Tibial artery (tissue), 4 donors: ENCODE measurements at places on chromosomes 1 and 21.
A peak's percentile ranks its signal among the peaks of the same experiment; 100 is the strongest.

- DNase-seq = no peak
Measured at GRCh38 chr1:85322655-85323054, 46.2 kb upstream of the BCL10 start.

DNA sequence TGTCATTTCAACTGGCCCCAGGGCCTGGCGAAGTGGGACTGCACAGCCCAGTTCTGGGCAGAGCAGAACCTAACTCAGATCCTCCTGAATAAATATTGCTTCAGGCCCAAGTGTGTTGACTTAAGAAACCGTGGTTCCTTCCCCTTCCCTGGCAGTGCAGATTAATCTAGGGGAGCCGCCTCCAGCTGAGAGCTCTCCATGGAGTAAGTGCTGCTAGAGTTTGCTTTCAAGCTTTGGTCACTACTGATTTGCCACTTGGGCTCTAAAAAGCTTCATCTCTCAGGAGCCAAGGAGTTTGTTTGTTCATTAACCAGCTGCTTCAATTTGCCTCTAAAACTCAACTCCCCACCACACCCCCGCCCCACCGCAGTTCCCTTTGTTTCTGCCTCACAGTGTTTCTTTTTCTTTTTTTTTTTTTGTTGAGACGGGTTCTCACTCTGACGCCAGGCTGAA is 112.1 kb downstream of the DTL start:
- no peak for DNase-seq

- DNase-seq = no peak
Measured at GRCh38 chr21:34609244-34609932, 5.5 kb downstream of the RCAN1 start.

- DNase-seq = no peak
Measured at GRCh38 chr1:26162220-26162709, 3.4 kb downstream of the FAM110D start.

GRCh38 chr1:89781494-89782126 is 39.2 kb upstream of the LRRC8D start:
- DNase-seq = no peak

DNA sequence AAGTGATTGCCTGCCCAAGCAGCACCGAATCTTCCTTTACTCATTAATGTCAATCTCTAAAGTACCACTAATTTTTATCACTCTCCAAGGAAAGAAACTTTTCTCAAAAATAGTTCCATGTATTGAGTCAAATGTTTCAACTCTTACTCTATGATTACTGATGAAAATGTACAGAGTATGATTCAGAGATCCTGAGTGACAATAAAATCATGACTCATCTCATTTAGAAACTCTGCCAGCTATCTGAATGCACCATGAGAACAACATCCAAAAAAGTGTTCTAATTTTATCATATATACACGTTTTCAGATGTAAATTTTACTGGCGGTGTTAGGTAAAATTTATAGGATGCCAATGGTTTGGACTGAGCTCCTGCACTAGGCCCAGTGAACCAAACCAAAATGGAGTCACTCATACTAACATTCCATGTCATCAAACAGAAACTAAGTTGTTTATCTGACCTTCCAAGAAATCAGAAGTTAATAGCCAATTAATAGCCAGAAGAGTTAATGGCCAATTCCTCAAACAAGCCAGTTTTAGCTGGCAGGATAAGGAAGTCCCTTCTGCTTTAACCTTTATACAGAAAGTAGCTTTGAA is 22.6 kb downstream of the PLPPR5 start:
- DNase-seq = no peak

- no peak for DNase-seq
Measured at GRCh38 chr1:208247696-208248095, 3.5 kb upstream of the PLXNA2 start.

DNA sequence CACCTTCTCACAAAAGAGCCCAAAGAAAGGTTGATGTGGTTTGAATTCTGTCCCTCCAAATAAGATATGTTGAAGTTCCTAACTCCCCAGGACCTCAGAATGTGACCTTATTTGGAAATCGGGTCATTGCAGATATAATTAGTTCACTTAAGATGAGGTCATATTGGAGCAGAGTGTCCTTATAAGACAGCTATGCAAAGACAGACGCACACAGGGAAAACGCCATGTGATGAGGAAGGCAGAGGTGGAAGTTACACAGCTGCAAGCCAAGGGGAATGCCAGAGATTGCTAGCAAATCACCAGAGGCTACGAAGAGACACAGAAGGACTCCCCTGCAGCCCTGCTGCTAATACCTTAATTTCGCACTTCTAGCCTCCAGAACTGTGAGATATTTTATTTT is 5.2 kb upstream of the ABCB10 start:
- peak; percentile 87 for DNase-seq

- DNase-seq = peak; percentile 82
Measured at GRCh38 chr1:225735252-225736149, 42.1 kb upstream of the SRP9 start.

- DNase-seq = no peak
Measured at GRCh38 chr1:94531664-94532063, 9.9 kb downstream of the F3 start.
